ENCODE measurements at places on chromosomes 5 and 9.

DNA sequence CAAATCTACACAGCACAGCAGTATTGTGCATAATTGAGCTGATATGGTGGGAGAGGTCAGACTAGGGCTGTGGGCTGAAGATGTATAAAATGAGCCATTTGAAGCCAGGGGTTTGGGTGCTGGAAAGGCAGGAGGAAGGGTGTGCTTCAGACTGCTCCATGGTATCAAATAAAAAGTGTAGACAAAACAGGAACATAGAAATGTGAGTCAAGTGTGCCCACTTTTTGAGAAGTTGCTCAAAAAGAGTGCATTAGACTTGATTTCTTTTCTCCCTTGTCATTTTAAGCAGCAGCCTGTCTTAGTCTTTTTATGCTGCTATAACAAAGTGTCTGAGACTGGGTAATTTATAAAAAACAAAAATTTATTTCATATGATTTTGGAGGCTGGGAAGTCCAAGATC lies 55.8 kb upstream of the ZFAND5 start:
- no peak for DNase-seq

DNA sequence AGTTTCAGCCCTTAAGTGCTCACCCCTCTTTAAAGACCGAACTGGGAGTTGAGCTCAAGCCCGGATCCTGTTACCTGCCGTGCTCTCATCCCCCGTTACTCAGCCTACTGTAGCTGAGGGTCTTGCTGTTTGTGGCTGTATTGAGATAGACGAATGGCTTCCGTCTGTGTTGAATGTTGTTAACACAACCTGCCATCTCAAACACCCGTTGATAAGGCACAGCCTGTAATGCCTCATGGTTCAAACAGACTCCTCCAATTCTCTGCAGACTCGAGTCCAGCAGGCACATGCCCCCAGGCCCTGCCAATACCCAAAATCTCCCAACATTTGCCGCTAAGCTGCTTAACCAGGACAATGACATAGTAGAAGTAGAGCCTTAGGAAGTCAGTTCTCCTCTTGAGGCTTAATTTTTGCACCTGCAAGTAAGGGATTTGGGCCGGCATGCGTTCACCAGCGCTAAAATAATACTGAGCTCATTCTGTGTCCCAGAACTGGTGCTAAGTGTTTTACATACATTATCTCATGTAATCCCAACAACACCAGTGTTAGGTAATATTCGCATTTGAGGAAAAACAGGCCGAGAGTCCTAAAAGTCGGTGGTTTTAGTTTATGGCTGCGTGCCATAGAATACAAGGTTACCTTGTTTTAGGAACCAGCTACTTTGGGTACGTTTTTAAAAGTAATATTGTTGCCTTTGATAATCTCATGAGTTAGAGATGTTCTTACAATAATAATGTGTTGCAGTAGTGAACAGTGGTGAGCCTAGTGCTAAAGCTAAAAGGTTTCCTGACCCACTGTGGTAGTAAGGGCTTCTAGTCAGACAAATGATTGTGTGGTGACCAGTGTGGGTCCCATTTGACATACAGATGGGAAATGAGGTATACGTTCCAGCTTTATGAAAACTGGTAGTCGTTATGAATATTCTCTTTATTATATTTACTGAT lies 1.5 kb upstream of the RFX3 start:
- DNase-seq = no peak

DNA sequence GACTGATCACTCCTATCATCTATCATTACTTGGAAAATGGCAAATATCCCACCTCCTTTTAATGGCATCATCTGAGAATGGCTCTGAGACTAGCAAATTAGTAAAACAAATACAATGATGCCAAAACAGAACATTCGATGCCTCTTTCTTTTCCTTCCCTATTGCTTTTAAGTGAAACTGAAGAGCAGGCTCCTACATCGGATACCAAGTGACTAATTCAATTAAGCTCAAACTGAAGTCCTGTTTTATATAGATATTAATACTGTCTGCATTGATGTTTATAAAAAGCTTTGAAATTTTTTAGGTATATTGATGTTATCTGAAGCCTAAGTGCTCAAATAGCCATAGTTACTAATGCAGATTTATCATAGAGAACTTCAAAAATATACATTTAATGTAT lies 43.9 kb downstream of the SAXO1 start:
- no peak for DNase-seq

DNA sequence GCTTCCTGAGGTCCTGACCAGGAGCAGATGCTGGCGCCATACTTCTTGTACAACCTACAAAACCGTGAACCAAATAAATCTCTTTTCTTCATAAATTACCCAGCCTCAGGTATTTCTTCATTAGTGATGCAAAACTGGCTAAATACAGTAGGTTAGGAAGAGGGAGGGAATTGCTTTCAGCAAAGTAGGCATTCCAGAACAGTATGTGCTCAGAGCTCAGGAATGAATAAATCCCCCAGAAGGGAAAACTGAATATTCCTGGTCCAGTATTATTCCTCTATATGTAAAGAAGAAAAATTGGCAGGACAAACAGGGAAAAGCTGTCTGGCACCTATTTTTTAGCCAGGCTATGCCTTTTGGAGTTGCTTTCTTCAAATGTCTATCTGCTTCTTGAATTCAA lies 577.1 kb downstream of the PSAT1 start:
- no peak for DNase-seq

GRCh38 chr5:135192351-135192750 lies 158.3 kb upstream of the PITX1 start:
- no peak for DNase-seq

- DNase-seq = no peak
Observed at GRCh38 chr5:174223355-174223754, 177.8 kb downstream of the NSG2 start.

DNA sequence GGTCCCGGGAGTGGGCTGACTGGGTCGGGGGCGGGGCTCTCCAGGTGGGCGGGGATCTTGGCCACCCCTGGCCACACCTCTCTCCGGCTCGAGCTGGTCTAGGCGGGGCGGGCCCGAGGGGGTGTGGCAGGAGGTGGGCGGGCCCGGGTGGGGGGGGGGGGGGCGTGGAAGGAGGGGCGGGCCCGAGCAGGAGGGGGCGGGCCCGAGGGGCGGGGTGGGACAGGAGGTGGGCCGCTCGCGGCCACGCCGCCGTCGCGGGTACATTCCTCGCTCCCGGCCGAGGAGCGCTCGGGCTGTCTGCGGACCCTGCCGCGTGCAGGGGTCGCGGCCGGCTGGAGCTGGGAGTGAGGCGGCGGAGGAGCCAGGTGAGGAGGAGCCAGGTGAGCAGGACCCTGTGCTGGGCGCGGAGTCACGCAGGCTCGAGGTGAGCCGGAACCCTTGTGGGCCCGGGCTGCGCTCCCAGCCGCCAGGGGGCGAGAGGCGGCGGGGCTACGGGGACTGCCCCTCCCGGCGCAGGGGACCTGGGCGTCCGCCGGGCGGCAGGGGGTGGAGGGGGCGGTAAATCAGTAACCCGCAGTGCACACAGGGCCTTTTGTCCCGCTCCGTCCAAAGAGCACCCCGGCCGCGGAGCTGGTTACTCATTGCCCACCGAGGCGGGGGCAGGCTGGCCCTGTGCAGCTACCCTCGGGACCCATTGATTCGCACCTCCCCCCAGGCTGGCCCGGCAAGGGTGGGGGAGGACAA lies at the start of gene FGFR4:
Gene FGFR4, plus strand, starts transcription at position 262 of the 744 bp plus-strand sequence. CDS start 2,688 bp downstream, outside the sequence.
- peak; percentile 39 for DNase-seq

DNA sequence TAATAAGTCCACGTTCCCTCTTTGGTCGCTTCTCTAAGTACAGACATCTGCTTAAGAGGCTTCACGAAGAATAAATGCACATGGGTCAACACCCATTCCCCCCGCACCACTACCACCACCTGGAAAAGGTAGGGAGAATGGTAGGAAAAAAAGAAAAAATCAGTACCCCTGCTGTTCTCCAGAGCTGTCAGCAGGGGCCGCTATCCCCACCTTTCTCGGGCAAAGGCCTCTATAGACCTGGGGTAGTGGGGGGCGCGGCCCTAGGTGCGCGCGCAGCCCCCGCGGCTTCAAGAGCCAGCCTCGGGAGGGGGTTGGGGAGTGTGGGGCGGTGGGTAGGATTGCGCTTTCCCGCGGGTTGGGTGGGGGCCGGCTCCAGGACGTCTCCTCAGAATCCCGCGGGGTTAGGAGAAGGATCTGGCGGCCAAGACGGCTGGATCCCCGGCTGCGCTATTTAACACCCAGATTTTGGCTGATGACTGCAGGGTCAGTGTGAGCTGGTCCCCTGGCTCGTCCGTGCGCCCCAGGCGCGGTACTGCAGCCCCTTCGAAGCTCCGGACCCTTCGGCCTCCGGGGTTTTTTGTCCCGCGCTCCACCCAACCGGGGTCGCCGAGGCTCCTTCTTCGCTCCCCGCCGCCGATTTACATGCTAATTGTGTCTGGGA lies 1.6 kb upstream of the SEMA6A start:
- DNase-seq = no peak

All from stimulated activated CD8-positive, alpha-beta memory T cell treated with anti-CD3 and anti-CD28 coated beads, Interleukin-12 subunit alpha, Interleukin-12 subunit beta, amount 100 ng/mL, for 4 hours (primary cell).